Pons (tissue), 1 donor: ENCODE measurements at places on chromosomes 5 and 9.
A peak's percentile ranks its signal among the peaks of the same experiment; 100 is the strongest.

DNA sequence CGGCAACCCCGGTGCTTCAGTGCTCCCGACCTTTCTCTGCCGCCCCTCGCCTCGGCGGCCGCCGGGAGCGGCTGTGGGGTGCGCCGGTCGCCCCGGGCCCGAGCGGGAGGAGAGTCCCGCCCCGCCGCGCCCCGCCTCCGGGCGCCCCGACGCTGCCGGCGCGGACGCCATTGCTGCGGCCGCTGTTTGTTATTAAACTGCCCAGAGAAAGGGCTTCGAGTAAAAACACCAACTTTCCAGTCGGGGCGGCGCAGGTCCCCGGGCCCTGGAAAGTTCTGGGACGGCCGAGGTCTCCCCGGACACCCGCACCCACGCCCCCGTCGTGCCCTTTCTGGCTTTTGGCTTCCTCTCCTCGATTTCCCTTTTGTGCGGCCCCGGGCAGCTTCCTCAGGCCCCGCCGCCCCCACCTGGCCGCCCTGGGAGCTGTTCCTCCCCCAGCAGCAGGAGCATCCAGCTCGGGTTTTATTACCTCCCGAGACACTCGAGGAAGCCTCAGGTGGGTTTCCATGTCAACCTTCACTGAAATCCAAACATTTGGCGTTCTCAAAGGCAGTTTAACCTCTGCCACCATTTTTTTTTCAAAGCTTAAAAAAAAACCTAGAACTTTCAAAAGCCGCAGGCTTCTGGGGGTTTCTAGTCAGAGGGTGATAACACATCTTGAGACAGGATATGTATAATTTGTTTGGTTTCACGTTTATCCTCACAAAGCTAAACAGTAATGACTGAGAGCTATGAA is 334.4 kb downstream of the CWC27 start:
- DNase-seq, result peak; percentile 39

- DNase-seq, result no peak
Observed at GRCh38 chr5:163529698-163530097, 24.3 kb downstream of the MAT2B start.

DNA sequence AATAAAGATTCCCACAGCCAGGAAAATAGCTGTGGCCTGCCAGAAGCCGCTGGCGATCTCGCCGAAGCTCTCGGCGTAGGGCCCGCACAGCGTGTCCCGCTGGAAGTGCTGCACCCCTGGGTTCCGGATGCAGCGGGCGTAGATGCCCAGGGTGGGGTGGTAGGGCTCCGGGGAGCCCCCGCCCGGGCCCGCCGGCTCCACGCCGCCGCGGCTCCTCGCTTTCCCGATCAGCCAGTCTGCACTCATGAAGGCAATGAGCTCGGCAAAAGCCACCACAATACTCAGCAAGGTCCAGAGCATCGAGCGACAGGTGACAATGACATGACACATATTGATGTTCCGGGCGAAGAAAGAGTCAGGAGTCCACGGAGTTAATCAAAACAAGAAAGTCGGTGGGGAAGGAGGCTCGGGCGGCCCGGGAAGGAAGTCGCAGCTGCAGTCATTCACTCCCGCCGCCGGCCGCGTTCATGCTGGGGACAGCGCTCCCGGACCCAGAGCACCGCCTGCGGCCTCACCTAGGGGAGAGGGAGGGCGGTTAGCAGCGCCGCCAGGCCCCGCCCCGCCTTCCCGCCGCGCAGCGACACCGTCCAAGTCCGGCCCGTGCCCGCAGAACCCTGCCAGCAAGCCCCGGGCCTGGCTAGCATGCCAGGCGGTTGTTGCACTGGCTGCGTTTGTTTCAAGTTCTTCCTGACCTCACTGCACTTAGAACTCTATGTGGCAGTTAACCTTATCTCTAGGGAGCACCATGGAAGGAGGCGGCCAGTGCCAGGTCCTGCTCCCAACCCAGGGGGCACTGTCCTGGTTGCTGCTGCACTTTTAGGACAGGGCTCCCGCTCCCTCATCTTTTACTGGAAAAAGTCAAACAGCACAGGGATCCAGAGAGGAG is 138.4 kb downstream of the LHFPL2 start:
- DNase-seq, result no peak

DNA sequence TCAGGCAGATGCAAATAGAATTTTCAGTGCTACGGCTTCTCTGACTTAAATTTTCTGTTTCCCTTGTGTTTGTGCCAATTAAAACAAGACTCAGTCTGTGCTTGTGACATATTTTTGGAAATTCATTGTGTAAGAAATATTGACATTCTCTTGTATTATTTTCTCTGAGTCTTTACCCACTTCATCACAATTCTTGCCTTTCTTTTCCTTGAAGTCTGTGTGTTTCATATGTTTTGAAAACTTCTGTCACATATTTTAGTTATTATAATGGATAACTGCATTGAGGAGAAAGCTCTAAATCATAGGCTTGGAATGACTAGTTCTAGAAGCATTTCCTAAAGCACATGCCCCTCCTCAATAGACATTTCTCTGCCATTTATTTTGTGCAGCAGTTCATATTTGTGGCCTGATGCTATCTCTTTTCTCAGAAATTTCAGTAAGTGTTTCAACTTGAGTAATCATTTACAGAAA is 206.6 kb downstream of the PALM2AKAP2 start:
- DNase-seq, result no peak

DNA sequence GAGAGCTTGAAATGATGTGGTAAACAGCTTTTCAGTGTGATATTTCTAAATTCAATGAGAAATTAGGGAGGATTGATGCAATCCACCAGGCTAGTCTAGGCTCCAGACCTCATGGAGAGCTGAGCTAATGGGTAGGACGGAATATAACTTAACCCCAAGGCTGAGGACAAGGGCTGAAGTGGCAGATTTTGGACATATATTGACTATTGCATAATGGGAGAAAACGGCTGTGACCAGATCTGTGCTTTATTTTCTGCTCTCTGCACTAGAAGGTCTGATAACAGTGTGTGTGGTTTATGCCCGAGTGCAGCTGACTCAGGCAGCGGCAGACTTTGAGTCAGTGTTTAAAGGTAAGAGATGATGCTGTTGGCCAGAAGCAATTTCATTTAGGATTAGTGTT is 70.6 kb downstream of the ACTBL2 start:
- DNase-seq, result no peak

GRCh38 chr5:83450967-83451248 is 20.6 kb upstream of the VCAN start:
- DNase-seq, result no peak

- no peak for DNase-seq
Observed at GRCh38 chr5:4137781-4138180, 542.1 kb downstream of the IRX1 start.

GRCh38 chr5:143653766-143654282 is 158.1 kb upstream of the HMHB1 start:
- DNase-seq, result no peak

- no peak for DNase-seq
Observed at GRCh38 chr5:79834098-79834753, 144.6 kb downstream of the CMYA5 start.

- no peak for DNase-seq
Observed at GRCh38 chr5:149803641-149804468, 73.7 kb downstream of the PPARGC1B start.

GRCh38 chr9:37220971-37221370 is 100.6 kb downstream of the ZCCHC7 start:
- DNase-seq, result no peak

DNA sequence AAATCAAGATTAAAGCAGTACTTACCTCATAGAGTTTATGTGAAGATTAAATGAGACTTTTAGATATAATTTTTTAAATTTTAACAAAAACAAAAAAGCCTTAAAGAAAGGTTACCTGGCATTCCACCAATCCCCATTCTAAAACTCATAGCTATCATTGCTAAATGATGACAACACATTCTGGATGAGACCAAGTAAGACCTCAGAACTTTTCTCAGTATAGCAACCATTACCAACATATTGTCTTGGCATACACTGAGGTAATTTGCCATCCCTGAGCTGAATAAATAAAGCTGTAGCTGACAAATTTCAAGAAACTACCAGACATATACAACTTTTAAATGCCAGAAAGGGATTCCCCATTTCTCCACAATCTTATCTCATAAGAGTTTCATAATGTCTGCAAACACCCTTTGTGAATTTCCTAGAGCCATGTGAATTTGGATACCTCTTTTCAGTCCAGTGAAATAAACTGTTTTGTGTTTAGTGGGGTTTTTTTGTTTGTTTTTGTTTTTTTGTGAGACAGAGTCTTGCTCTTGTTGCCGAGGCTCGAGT is 29.5 kb downstream of the RANBP3L start:
- DNase-seq, result no peak

DNA sequence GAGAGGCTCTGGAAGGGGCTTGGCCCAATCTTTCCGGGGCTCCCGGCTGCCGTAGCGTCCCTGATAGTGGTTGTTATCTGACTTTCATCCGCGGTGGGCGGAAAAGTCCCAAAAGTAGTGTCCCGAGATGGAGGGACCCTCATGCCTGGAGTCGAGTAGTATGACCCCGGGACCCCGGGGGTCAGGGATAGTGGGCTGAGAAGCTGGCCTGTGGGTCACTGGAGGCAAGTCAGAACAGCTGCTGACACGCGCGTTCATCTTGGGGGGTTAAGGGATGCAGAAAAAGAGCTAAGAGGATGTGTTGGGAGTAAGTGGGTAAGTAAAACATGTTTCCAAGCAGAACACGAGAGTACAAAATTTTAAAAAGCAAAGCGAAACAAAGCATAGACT is 123.4 kb downstream of the TMEM161B start:
- peak; percentile 20 for DNase-seq

GRCh38 chr5:76696251-76696650 is 19.7 kb upstream of the F2R start:
- no peak for DNase-seq

DNA sequence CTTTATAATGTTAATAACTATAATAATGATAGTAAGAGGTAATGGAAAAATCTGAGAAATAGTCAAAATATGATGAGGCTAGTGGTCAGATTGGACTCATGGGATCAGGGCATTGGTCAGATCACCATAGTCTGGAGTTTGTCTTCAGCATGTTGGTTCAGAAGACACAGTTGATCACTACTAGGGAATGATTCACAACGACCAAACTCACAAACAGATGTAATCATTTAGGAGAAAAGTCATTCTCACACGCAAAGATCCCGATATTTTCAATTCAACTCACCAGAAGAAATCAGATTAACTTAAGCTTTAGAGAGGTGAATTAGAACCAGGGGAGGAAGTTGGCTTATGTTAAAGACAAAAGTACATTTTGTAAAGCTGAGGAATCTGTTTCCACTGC is 131.8 kb downstream of the LURAP1L start:
- no peak for DNase-seq

DNA sequence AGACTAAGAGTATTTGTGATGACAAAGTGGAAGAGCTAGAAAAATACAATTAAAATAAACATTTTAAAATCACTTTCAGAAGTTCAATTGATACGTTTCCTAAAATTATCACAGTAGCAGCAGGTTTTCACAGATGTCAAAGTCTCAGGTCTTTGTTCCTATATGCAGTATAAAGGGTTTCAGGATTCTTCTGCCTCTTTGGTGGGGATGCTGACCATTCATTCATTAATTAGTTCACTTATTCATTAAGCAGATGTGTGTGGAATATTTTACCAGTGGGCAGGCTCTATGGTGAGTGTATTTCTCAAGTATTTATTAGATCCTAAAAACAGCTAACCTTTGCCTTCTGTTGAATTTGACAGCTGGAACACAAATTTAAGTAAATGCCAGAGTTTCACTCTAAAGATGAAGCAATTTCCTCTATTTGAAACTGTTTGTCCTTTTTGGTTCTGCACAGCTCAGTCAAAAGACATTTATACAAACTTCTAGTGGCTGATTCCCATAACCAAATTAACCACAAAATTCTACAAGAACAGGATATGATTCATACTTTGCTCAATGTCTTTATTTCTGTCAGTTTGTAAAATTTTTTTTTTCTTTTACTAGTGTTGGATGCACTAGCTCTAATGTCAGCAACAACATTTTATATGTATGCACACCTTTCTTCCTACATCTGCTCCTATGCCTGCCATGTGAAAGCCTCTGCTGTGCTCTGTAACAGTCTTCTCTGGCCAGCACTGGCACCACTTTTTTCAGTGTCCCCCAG is 75.9 kb upstream of the PRR16 start:
- no peak for DNase-seq

DNA sequence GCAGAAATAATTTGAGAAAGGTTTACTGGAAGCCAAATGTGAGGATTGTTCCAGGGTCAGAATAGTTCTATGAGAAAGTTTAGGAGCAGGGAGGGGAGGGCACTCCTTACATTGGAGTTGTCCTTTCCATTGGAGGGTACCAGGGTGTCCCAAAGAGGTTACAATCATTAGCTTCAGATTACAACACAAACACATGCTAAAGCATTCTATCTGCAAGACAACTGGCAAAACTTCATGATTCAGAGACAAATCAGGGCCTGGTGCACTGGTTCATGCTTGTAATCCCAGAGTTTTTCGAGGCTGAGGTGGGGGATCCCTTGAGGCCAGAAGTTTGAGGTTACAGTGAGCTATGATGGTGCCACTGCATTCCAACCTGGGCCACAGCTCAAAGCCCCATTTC is 51.8 kb downstream of the NSUN2 start:
- no peak for DNase-seq

- DNase-seq, result no peak
Observed at GRCh38 chr9:34145165-34145564, 18.7 kb upstream of the DCAF12 start.

DNA sequence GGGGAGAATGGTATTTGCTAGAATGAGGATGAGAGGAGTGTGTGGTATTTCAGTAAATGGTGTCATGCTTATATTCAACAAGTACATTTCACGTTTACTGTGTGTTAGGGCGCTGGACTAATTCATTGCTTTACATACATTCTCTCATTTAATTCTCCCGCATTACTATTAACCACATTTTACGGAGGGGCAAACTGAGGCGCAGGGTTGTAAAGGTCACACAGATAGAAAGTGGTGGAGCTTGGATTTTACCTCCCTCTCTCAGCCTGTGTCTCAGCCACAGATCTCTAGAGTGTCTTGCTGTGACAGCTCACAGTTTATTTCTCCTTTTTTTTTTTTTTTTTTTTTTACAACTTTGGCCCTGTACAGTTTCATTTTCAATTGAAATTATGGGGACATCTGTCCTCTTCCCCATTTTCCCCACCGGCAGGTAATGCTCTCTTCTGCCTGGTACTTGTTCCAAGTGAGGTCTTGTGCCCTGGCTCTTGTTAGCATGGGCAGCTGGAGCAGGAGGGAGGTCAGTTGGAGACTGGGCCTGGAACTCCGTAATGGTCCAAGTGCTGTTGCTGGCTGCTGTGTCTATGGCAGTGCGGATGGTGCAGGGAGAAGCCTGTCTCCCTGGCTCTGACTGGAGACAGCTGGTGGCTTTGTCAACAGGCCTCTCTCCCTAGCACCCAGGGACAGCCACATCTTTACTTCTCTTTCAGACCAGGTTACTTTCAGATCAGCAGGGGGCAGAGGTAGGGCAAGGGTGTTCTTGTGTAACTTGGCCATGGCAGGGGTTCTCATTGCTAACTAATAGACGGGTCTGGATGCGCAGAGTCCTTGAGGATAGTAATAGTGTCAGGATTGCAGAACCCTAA is 20.5 kb upstream of the NDST1 start:
- DNase-seq, result peak; percentile 87

- no peak for DNase-seq
Observed at GRCh38 chr5:88925692-88926490, 42.9 kb upstream of the MEF2C start.

GRCh38 chr9:130699047-130699446 is 5.5 kb downstream of the EXOSC2 start:
- DNase-seq, result no peak
